ENCODE measurements at places on chromosomes 12 and 14.
A peak's percentile ranks its signal among the peaks of the same experiment; 100 is the strongest.

GRCh38 chr14:77549451-77549850, 50.8 kb upstream of the ISM2 start:
- no peak for DNase-seq

GRCh38 chr12:14275886-14276285, 89.6 kb upstream of the ATF7IP start:
- no peak for DNase-seq

GRCh38 chr14:49950275-49951228, 57.7 kb downstream of the ARF6 start:
- no peak for DNase-seq

DNA sequence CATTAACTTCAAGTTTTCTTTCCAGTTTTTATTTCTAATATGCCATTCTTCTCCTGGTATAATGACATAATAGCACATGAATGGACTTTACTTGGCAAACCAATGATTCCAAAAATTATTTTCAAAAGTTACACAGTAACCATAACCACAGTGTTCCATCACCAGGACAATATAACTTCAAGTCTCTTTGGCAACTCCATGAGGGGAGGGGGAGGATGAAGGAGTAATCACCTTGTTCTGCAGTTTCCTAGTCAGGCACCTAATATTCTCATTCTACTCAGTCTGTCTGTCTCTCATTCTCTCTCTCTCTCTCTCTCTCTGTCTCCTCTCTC, 66.6 kb downstream of the BTG1 start:
- DNase-seq, result no peak

DNA sequence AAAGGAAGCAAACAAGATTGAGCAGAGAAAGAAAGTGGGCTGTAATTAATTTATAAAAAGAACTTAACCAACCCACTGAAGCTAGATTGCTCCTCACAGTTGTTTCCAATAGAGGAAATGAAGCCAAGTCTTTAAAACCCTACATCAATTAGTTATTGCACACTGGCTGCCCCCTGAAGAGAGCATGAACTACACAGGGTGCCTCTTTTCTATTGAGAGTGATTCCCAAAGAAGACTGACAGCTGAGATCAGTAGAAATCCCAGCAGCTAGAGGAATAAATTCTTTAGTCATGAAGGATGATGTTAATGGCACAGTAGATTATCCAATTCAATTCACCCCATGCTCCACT, 8.6 kb upstream of the USP15 start:
- no peak for DNase-seq

- no peak for DNase-seq
These were observed 8.6 kb downstream of the PDE3A start for GRCh38 chr12:20376984-20377383.

DNA sequence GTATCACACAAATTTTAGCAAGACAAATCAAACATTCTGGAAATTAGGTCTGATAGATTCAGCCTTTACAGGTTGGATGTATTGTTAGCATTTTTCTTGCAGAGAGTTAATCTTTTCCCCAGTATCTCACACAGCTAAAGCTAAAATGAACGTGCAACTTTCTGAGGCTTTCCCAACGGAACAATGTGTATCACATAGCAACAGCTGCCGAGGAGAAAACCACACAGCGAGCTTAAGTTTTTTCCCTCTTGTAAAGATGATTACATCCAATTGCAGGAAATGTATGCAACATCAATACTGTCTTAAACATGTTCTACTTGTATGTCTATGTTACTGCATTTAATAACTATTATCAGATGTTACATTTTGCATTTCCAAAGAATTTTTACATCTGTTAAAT, 182.2 kb downstream of the CCDC59 start:
- DNase-seq, result no peak

- DNase-seq, result no peak
These were observed 3.5 kb upstream of the NFE2 start for GRCh38 chr12:54304187-54304810.

GRCh38 chr12:3278681-3279414, 201.7 kb downstream of the TSPAN9 start:
- DNase-seq, result no peak

DNA sequence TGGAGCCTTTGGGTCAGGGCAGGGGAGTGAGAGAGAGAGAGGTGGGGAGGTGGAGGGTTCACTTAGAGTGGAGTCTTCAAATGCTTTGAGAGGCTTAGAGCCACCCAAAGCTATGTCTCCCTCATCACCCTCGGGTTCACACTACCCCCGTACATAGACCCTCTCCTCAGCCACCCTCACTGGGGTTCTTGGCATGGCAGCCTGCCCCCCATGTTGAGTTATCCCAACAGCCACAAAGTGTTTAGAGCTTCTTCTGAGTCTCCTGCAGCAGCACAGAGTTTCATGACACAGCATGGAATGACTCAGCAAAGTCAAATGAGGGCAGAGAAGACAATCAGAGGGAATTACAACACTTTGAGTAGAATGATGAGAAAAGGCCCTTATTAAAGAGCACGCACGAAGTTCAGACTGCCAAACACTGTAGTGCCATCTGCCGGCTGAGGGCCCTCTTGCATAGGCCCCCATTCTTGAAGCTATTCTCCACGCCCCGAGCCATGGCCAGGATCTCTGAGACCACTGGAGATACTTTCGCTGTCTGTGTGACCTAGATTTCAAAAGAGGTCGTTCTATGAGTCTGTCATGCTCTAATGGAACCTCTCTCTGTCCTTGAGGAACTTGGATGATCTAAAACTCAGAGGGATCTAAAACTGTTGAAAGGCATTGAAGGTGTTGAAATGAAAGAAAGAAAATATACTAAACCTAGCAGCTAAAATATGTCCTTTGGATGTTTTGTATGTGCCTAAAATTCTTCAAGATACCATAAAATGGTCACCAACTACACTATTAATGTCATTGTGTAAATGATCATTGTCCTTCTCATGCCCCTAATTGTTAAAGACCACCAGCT, 221.9 kb downstream of the PELI2 start:
- peak; percentile 53 for DNase-seq

DNA sequence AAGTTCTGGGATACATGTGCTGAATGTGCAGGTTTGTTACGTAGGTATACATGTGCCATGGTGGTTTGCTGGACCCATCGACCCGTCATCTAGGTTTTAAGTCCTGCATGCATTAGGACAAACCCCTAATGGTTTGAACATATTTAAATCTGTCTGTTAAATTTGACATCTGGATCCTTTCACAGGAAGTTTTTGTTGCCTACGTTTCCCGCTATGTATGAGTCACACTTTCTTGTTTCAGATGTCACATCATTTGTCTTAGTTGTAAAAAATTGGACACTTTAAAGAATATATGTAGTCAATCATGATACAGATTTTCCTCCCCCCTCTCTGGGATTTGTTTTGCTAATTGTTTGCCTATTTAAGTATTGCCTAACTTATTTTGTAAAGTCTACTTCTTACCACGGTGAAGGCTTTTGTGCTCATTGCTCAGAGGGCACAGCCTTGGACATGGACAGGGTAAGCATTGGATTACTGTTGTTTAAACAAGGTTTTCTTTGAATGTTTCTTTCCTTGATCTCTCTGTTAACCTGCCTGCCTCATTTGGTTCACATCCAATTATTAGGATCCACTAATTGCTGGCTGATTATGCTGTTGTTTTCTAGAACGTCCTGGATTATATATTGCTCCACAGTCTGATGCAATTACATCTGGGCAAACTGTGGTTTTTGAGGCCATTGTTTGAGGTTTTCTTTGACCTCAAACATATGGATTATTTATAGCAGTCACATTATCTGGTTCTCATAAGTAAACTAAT, 1441.4 kb downstream of the AACS start:
- no peak for DNase-seq

DNA sequence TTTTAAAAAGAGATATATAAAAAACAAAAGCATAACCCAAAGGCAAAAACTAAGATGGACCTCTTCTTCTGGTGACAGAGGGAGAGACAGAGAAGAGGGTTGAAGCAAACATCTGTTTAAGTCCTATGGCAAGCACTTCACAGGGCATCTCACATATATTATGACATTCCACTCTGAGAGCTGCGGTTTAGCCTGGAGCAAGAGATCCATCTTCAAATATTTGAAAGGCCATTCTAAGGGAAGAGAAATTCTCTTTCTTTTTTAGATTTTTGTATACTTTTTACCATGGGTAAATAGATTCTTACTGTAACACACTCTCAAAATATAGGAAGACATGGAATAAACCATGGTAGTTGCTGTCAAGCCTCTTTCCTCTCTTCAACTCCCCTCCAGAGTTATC, 204.1 kb downstream of the GXYLT1 start:
- no peak for DNase-seq

DNA sequence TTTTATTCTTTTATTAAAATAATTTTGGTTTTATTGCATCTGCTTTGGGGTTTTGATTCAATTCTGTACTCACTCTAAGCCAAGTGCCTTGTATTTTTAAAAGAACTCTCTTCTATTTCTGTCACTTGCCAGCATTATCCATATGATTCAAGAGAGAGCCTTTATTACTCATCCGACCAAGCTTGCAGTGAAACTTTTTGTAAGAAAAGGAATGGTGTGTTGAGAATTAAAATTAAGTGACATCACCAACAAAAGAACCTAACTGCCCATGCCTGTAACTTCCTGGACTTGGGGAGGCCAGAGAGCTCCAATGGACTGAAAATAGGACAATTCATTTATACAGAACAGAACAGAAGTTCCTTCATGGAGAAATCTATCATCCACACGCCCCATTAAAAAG, 52.1 kb downstream of the GALNT4 start:
- DNase-seq, result no peak

GRCh38 chr14:77208291-77208978, 26.8 kb downstream of the TMEM63C start:
- DNase-seq, result peak; percentile 23

- no peak for DNase-seq
These were observed 1.3 kb upstream of the TAS2R14 start for GRCh38 chr12:10940389-10940788.

GRCh38 chr12:113918306-113918705, 47.8 kb downstream of the RBM19 start:
- no peak for DNase-seq

- no peak for DNase-seq
These were observed 64.5 kb upstream of the GTF2A1 start for GRCh38 chr14:81285245-81285644.
